ENCODE measurements at places on chromosomes 4 and X.
A peak's percentile ranks its signal among the peaks of the same experiment; 100 is the strongest.

- DNase-seq, result no peak
Measured at GRCh38 chr4:41632481-41633073, 94.6 kb downstream of the LIMCH1 start.

DNA sequence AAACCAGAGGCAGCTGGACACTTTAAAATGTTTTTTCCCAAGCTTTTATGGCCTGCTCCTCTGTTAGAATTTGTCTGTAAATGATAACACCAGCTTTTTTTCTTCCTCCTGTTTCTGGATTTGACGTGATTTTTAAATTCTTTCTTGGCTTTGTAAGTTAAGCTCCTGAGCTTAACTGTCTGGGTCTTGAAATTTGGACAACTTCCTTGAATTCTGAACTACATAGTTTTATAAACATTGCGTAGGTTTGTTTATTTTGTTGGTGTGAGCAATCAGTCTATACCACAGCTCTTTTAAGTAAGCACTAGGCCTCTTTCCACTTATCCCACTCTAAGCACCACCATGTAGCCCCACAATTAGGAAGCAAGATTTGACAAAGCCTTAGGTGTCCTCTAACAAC, 144.4 kb upstream of the GUCY1A1 start:
- DNase-seq, result no peak

- DNase-seq, result no peak
Measured at GRCh38 chr4:67035501-67035900, 509.8 kb downstream of the CENPC start.

DNA sequence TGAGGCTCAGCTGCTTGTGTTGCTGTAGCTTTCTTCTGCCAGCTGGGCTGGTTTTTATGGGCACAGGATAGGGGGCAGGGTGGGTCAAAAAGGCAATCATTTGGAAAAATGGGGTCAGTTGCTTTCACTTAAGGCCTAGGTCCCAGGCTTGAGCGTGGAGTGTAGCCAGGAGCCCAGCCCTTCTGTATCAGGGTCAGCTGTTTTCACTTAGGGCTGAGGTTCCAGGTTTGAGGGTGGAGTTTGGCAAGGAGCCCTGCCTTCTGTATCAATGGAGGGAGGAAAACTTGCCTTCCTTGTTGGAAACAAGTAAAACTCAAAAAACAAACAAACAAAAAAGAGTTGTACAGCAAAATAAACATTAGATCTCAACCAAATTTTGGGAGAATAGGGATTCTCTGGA, 37.0 kb upstream of the UGT8 start:
- no peak for DNase-seq

- no peak for DNase-seq
Measured at GRCh38 chr4:158945529-158946108, 157.3 kb upstream of the RAPGEF2 start.

DNA sequence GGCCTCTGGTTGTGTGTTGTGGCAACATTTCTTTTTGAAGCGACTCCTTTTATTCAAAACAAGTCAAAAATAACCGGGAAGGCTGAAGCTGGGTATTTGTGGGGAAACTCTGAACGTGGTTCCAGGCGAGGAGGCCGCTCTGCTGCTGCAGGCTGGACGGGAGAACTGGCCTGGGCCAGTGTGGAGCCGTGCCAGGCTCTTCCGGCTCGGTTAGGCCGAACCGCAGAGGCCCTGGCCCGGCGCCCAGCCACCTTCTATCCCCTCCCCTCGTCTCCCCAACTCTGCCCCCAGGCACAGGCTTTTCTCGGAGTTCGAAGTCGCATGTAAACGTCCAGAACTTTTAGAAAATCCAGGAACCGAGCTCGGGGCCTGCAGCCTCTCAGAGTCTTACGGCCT, 2.4 kb upstream of the BCOR start:
- DNase-seq, result no peak

- no peak for DNase-seq
Measured at GRCh38 chr4:153619811-153620210, 64.3 kb upstream of the TLR2 start.

- DNase-seq, result peak; percentile 97
Measured at GRCh38 chr4:127632420-127633403, at the start of gene INTU. TSS of gene INTU (plus strand) at chr4:127632957. CDS start at chr4:127633035, 78 bp downstream.

DNA sequence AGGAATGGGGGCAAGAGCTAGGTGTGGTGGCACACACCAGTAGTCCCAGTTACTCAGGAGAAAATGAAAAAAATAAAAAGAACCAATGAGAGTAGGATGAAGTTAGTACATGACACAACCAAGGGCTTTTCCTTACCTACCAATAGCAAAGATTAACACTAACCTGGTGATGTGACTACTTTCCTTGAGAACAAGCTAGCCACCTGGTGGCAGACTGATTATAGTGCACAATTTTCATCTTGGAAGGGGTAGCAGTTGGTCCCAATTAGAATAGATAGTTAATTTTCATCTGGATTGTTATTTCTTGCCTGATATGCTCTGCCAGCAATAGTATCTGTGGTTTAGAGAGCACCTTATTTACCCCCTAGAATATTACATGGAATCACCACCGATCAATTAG, 1216.8 kb upstream of the PABPC4L start:
- DNase-seq, result no peak

GRCh38 chr4:147581606-147582350, 35.4 kb upstream of the TMEM184C start:
- DNase-seq, result no peak

GRCh38 chr4:105957680-105958079, 62.4 kb downstream of the NPNT start:
- DNase-seq, result no peak

DNA sequence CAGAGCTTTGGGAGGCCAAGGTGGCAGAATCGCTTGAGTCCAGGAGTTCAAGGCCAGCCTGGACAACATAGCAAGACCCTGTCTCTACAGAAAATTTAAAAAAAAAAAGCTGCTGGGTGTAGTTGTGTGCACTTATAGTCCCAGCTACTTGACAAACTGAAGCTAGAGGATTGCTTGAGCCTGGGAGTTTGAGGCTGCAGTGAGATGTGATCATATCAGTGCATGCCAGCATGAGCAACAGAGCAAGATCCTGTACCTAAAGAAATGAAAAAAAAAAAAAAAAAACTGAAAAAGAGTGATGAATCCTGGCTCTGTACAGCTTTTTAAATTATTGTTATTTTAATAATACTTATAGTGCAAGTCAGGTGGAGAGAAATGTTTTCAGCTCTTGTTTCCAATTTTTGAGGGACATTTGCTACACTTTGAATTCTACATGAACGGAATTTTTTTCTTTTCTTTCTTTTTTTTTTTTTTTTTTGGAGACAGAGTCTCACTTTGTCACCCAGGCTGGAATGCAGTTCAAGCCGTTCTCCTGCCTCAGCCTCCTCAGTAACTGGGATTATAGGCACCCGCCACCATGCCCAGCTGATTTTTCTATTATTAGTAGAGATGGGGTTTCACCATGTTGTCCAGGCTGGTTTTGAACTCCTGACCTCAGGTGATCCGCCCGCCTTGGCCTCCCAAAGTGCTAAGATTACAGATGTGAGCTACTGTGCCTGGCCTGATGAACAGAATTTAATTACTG, 215.6 kb downstream of the FSTL5 start:
- no peak for DNase-seq

- no peak for DNase-seq
Measured at GRCh38 chrX:134452596-134452995, 7.4 kb upstream of the HPRT1 start.

- no peak for DNase-seq
Measured at GRCh38 chrX:110172215-110172614, 145.7 kb downstream of the AMMECR1 start.

DNA sequence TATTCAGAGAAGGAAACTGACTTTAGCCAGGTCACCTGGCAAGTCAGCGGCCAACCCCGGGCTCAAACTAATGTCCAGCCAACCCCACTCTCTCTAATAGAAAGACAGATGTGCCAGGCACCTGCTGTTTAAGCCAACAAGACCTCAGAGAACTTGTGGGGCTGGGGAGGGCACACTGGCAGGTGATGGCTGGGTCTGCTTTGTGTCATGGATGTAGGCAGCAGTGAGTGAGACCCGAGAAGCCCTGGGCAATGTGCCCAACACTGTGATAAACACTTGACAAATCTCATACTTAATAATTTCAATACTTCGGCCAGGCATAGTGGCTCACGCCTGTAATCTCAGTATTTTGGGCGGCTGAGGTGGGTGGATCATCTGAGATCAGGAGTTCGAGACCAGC, 9.0 kb upstream of the CD99L2 start:
- DNase-seq, result peak; percentile 75

- no peak for DNase-seq
Measured at GRCh38 chr4:156374069-156374468, 420.4 kb upstream of the CTSO start.

DNA sequence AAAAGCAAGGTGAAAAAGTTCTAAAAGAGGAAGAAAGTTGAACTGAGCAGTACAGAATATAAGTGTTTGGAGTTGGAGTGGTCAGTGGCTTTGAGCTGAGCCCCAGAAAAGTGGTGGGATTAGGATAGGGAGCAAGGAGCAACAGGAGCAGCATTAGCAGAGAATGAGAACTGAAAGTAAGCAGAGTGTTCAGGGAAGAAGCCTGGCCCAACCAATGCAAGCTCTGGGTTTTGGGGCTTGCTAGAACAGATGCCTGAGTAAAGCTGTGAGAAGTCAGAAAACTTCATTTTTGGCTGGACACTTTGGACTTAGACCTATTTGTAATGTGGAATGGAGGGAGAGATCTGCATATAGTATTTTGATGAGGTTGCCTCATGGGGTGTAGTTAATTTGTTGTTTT, 17.8 kb downstream of the JADE1 start:
- DNase-seq, result no peak

- no peak for DNase-seq
Measured at GRCh38 chr4:80425124-80426100, 89.9 kb downstream of the CFAP299 start.

GRCh38 chr4:149702414-149703293, 113.0 kb downstream of the IQCM start:
- no peak for DNase-seq

- DNase-seq, result no peak
Measured at GRCh38 chr4:41282366-41282765, 25.6 kb downstream of the UCHL1 start.

- DNase-seq, result peak; percentile 58
Measured at GRCh38 chrX:129925305-129926092, 19.5 kb downstream of the UTP14A start.

GRCh38 chrX:107452581-107452980, 3.1 kb downstream of the FRMPD3 start:
- no peak for DNase-seq

GRCh38 chrX:121902463-121902862, 855.1 kb downstream of the GLUD2 start:
- DNase-seq, result no peak

- DNase-seq, result no peak
Measured at GRCh38 chr4:163132469-163133218, 34.0 kb downstream of the NAF1 start.

DNA sequence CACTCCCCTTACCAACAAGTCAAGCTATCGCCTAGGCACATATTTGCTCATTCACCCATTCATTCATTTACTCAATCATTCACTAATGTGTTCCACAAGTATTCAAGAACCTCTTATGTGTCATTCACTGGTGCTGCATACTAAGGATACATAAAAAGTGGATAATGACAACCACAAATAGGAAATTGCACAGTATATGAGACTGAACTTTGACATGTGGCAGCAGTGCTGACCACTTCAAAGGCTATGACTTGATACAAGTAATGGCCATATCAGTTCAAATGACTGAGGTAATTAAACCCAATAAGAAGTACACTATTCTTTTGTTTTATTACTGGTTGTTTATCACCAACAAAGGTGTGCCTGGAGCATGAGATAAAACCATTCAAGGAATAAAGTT, 282.5 kb downstream of the KLHL13 start:
- DNase-seq, result no peak

DNA sequence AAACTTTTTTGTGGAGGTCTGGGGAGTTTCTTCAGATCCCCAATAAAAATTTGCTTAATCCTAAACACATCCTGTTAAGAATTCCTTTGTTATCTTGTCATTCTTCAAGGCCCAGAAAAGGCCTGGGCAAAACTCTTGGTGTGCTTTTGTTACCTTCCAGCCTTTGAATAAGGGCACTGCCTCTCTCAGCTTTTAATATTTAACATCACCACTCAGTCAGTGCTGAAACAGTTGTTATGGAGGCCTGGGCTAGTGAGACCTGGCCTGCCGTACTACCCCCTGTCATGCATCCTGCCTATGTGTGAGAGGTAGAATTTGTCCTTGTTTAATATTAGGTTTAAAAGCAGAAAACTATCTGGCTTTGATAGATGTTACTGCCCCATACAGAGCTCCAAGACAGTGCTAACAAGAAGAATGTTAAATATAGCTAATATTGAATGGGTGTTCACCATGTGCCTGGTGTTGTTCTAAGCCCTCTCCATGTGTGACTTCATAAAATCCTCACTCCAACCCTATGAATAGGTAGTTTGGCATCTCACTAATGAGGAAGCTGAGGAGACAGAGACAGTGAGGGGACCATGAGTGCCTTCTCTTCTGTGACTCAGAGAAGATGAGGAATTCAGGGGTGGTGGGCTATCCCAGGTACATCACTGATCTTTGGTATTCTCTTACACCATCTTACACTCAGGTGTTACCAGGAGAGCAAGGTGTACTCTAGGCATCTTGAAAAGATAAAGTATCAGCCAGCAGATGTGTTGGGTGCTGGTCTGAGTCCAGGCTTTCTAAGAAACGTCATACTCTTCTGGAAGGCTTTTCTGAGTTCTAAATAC, 6.2 kb downstream of the PPP1R2C start:
- DNase-seq, result no peak

DNA sequence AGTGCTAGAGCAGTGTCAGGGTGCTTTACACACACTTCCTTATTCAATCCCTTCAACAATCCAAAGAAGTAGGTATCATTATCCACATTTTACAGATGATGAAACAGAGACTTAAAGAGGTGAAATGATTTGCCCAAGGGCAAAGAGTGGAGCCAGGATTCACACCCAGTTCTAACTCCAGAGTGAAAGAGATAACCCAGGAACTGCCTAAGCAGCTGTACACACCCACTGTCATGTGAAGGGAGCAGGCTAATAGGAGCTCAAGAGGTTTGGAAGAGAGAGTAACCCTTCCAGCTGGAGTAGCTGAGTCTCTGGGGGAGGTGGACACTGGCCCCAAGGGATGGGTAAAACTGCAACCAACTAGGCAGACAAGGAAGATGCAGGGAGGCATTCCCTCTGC, 92.5 kb downstream of the FBXL5 start:
- DNase-seq, result no peak

DNA sequence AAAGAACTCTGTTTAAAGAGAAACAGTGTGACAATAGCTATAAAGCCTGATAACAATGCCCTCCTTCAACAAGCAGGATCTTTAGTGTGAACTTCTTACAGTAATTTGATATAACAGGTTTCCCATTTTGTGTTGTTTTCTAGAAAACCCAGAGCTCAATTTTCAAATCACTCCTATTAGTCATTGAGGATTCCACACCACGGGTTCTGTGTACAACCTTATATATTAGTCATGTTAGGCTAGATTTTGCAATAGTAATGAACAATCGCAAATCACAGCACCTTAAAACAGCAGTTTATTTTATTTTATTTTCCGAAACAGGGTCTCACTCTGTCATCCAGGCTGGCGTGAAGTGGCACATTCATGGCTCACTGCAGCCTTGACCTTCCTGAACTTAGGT, 1020.9 kb upstream of the INTU start:
- no peak for DNase-seq
